ENCODE measurements at places on chromosomes 5 and 9.

GRCh38 chr5:170067574-170068170, 38.0 kb upstream of the FOXI1 start:
- no peak for DNase-seq

GRCh38 chr9:136011703-136012496, 50.7 kb upstream of the UBAC1 start:
- DNase-seq, result no peak

- peak; percentile 19 for DNase-seq
Observed at GRCh38 chr5:172683645-172684471, 42.8 kb downstream of the NEURL1B start.

- no peak for DNase-seq
Observed at GRCh38 chr9:12933957-12934356, 159.1 kb downstream of the LURAP1L start.

DNA sequence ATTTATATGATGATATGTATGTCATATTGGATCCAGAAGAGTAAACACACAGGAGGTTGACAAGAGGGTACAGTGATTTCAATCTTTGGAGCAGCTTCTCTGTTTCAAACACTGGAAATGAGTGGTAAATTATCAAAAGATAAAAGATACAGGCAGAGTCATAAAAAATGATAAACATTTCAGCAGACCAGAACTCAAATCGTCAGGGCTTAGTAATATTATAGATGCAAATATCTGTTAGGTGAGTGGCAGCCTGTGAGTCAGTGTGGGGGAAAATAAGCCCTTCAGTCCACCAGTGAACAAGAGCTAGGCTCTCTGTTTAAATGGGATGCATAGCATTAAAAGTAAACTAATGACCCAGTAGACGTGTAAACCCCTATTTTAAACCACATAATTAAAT, 1378.1 kb downstream of the EFNA5 start:
- no peak for DNase-seq

DNA sequence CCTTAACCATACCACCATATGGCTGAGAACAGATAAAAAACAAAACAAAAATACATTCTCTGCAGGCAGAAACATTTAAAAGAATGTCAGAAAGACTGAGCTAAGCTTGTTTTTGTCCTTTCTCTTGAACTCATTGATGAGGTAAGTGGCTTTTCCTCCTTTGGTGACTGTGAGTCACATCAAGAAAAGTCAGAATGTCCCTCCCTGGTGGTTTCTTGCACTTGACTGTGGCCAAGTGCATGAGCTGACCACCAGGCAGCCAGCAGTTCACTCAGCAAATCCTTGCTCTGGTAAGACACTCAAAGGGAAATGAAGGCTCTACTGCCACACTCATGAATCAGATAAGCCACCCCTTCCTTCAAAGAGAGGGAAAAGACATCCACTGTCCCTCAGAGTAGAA, 970.9 kb downstream of the TAF11L14 start:
- DNase-seq, result no peak

DNA sequence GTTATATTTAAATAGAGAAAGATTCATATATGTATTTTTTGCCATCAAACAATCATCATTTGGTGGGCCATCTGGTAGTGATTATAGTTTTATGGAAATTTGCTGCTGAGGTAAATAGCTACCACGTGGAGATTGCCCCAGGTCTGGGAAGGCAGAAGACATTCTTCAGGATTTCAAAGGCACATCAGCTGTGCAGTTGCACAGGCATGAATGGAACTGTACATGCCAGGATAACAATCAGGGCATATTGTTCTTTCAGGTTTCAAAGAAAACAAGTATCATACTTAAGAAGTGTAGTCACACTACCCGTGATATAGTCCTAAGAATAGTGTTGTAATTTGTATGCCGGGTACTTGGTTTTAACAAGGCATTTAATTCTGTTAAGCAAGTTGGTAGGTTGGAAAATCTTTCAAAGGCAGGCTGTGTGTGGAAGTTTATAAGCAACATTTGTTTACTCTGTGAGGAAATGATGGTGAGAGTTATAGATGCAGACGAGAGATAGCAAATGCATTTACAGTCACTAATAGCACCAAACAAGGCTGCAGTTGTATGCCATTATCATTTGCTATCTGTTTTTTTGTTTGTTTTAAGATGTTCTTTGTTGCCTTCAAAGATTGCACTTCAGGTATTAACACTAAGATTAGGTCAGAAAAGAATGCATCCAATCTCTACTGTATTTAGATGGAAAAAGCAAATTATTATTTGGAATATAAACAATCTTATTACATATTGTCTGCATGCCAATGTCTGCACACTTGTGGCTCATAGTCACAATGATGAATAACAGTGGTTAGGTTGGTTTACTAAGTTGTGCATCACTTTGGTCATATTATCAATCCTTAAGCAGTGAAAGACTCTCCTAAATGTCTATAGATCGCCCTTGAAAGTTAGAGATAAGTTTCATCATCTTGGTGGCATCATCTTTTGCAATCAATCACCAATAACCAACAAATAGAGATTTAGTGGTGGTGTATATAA, 55.3 kb downstream of the RPS23 start:
- DNase-seq, result no peak

- DNase-seq, result no peak
Observed at GRCh38 chr5:2207416-2208238, 324.9 kb upstream of the IRX4 start.

DNA sequence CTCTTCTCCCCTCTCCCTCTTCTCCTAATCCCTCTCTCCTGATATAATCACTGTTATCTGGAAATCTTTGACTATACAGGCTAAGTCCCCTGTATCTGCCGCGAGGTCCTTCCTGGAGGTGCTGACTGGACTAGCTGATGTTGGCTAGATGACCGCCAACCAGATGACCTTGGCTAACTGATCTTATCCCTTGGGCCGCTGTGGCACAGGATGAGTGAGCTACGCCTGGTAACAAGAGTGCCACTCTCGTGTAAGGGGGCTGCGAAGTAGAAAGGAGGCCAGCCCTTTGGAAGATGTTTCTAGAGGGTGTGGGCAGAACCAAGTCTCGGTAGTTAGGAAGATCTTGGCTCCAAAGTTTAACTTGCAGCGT, 345 bp upstream of the PRRC1 start:
- no peak for DNase-seq

- DNase-seq, result no peak
Observed at GRCh38 chr9:85258823-85259370, 482.9 kb downstream of the AGTPBP1 start.

DNA sequence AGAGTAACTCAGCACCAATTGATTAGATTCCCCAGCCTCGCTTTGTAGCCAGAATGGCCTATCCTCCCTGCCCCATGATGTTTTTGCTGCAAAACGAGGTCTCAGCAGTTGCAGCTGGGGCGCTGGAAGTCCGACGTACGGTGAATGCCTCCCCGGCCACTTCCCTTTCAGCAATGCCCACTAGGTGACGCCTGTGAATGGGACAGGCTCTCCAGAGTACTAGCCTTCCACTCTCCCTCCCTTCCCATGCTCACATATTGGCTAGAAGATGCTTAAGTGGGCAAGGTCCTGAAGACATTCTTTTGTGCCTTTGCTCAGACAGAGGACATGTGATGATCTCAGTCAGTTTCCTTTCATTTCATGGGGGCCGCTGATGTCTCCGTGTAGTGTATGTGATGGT, 50.8 kb downstream of the DMRT2 start:
- no peak for DNase-seq

DNA sequence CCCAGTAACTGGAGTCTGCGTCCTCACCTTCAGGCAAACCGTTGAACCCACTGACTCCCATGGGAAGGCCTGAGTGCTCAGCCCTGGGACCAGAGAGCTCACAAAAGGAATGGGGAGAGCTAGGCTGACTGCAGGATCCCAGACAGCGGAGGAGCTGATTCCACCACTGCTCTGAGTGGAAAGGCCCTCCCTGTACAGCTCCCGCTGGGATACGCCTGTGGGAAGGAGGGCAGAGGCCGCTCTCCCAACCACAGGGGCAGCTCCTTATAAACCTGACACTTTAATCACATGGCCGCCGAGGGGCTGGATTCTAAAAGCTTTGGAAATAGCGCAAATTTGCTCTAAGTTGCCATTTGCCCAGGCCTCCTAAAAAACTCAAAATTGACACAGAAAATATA, 37.1 kb downstream of the DBH start:
- DNase-seq, result no peak

- no peak for DNase-seq
Observed at GRCh38 chr9:137195525-137196220, 4.9 kb downstream of the TPRN start.

DNA sequence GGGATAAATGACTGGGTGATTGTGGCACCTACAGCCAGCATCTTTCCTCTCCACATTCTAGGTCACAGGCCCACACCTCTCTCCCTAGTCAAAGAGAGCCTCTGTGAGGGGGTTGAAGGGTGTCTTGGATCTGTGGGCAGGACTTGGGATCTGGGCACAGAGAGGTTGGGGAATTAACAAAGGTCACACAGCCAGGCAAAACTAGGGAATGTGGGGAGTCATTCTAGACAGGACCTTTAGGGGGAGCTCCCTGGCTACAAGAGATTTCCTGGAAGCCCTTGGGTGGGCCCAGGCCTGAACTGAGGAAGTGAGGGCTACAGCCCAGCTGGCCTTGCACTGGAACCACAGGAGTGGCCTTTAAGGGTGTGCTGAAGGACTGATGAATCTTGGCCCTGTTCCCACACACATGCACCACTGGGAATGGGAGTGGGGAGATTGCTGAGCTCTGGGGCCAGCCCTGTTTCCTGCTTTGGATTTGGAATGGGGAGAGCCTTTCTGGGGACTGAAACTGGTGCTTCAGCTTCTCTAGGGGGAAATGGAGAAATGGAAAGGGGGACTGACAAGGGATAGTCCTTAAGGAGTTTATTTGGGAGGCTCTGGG, 12.4 kb upstream of the CXXC5 start:
- no peak for DNase-seq

DNA sequence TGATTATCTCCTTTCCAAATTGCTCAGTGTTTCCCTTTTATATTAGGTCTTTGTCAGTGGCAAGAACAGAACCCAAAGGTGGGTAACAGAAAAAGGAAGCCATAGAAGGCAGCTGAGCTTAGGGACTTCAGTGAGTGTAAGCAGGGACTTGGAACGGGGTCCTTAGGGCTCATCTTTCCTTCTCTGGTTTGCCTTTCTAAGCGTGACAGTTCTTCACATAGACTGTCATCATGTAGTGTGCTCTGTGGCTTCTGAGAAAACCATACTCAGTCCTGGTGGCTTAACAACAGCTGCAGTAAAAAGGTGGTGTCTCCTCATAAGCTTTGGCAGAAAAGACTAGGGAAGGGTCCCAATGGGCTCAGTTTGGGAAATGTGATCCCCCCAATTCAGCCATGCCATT, 108.8 kb downstream of the SLC12A2 start:
- DNase-seq, result no peak

- DNase-seq, result no peak
Observed at GRCh38 chr9:35691757-35692301, 2.1 kb upstream of the TPM2 start.

GRCh38 chr5:54722846-54723433, 205.4 kb downstream of the SNX18 start:
- DNase-seq, result no peak

DNA sequence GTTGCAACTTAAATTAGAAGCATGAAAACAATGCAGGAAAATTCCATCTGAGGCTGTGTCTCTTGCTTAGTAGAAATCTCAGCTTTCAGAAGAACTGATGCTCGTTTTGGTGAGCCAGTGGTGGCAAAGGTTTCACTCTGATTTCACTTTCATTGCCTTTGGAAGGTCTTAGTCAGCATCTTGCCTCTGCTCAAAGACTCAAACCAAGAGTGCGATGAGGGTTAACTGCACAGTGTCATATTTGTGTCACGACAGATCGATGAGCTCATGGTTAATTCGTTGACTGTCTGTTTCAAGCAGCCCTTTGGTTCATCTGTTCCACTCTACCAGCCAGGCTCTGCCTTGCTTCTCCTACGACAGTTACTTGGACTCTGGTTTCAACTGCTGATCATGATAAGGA, 331.3 kb upstream of the KIF2A start:
- peak; percentile 10 for DNase-seq

- DNase-seq, result no peak
Observed at GRCh38 chr5:89871906-89872305, 537.6 kb downstream of the CETN3 start.

GRCh38 chr9:113935677-113936380, 59.7 kb downstream of the ZNF618 start:
- DNase-seq, result no peak

- no peak for DNase-seq
Observed at GRCh38 chr9:23665051-23665450, 161.0 kb downstream of the ELAVL2 start.
